ENCODE measurements at places on chromosomes 16 and 17.

DNA sequence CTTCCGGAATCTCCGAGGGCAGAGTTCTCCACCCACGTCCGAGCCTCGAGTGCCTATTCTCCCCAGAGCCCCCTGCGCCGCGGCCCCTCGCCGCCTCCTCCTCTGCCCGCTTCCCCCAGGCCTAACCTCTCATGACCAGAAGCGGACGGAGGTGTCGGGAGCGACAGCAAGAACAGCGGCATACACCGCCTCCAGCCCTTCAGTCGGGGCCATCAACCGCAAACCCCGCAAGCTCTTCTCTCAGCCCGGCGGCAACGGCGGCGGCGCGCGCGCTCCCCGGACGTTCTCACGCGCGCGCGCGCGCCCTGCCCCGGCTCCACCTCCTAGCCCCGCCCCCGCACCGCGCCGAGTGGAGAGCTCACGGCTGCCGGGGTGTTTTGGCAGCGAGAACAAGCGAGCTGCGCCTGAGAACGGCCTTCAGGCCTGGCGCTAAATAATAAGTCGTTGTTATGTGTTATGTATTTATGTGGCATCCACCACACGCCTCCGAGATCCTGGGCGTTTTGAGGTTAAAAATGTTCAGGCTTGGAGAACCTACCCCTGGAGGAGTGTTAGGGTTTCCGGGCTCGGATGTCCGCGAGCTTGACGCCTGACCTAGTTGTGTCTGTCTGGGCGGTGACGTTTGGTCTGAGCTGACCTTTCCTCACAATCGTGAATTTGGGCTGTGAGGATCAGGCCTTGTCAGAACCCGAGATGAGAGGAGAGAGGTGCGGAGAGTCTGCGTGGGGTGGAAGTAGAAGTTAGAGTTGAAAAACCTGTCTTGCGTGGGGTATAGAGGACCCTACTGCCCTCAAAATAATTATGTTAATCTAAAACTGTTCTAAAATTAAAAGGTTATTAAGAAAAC is at the start of gene RNFT1:
Gene RNFT1 (minus strand): TSS at position 259 of the 847 bp plus-strand sequence. CDS start 77 bp downstream, at position 182.
- peak; percentile 83 for DNase-seq

GRCh38 chr17:78379131-78379491 is 662 bp downstream of the PGS1 start:
- no peak for DNase-seq

- DNase-seq: no peak
These were observed 18.4 kb downstream of the MT1X start for GRCh38 chr16:56700631-56701030.

DNA sequence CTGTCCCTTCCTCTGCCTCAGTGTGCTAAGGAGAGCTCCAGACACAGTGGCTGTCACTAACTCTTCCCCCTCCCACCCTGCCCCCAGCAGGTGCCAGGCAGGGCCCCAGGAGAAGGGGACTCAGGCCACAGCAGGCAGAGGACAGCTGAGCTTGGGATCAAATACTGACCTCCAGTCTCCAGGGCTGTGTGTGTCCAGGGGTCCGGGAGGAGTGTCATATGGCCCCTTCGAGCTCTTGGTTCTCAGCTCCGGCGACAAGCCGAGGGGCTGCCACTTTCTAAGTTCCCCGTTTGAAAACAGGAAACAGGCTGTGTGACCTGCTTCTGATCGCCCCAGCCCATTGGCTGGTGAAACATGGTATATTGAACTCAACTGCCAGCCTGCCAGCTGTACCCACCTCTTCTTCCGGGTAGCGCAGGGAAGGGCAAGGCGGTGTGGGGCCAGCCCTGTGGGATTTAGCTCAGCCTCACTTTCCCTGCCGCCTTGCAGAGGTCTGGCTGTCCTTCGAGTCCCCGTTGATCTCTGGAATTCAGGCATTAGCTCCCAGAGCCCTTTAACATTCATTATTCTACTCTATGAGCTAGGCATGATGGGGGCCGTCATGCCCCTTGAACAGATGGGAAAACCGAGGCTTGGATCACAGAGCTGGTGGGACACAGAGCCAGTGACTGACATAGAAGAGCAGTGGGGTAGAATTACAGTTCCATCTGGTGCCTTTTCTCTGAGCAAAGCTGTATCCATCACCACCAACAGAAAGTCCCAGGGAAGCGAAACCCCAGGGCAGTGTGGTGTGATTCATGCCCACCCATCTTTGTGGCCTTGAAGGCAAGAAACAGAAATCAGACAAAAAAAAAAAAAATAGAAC is at the start of gene SNX20:
Gene SNX20 (minus strand): TSS at position 292 of the 865 bp plus-strand sequence. CDS start 3,786 bp downstream, outside the sequence.
- DNase-seq: peak; percentile 72

DNA sequence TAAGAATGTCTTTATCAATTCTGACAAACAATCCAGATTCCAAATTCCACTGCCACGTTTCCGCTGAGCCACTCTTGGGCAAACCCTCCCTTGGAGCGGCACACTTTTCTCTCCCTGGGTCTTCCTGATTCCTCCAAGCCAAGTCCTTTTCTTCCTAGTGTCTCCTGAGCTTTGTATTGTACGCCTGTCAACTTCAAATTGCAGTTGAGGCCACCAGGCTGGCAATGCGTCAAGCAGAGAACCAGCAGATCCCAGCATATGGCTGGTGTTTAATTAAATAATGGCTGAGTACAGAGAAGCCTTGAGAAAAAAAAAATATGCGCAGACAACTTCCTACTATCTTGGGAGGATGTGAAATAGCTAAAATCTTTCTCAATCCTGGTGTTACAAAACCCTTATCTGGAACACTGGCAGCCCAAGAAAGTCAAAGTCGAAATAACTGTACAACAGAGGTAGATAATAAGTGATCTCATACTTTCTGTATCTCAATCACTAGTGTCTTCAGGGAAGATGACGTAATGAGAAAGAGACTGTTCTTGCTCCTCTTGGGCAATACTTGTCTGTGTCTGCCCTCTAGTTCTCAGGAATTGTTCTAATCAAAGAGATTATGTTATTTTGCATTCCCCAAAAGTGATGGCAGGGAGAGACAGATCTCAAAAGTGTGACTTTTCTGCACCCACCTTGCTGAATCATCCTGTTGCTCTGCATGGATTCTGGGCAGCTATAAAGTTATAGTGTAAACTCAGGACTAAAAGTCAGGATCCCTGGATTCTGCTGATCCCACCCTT is 15.0 kb downstream of the SMIM36 start:
- no peak for DNase-seq

- no peak for DNase-seq
These were observed 2.8 kb upstream of the ALDH3A2 start for GRCh38 chr17:19645734-19646201.

DNA sequence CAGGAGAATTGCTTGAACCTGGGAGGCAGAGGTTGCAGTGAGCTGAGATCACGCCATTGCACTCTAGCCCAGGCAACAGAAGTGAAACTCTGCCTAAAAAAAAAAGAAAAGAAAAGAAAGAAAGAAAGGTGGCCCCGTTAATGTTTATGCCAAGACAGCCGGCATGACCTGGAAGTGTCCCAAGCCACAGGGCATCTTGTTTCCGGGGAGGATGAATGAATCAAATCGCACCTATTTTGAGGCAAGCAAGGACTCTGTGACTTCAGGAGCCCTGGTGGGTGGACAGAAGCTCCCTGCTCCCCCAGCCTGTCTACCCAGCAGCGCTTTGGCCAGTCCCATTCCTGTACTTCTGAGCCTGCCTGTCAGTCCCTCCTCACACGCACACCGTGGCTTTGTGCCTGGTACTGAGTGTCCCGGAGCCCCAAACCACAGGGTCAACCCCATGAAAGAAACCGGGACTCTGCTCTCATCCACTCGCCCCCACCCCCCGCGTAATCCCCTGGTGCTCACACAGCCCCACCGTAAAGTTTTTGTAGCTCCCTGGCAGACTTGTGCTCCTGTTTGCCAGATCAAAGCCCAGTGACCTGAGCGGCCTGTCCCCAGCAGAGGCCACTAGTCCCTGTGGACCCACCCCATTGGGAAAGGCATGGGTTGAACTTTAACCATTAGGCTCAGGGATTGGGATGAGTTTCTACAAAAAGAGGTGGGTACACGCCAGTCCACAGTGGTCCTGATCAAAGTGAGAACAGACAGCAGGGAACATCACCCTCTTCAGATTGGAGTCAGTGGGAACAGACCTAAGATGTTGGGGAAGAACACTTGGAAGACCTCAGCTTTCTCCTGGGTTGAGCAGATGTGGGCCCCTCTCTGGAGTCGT is 19.3 kb downstream of the CD2BP2 start:
- DNase-seq: peak; percentile 23

DNA sequence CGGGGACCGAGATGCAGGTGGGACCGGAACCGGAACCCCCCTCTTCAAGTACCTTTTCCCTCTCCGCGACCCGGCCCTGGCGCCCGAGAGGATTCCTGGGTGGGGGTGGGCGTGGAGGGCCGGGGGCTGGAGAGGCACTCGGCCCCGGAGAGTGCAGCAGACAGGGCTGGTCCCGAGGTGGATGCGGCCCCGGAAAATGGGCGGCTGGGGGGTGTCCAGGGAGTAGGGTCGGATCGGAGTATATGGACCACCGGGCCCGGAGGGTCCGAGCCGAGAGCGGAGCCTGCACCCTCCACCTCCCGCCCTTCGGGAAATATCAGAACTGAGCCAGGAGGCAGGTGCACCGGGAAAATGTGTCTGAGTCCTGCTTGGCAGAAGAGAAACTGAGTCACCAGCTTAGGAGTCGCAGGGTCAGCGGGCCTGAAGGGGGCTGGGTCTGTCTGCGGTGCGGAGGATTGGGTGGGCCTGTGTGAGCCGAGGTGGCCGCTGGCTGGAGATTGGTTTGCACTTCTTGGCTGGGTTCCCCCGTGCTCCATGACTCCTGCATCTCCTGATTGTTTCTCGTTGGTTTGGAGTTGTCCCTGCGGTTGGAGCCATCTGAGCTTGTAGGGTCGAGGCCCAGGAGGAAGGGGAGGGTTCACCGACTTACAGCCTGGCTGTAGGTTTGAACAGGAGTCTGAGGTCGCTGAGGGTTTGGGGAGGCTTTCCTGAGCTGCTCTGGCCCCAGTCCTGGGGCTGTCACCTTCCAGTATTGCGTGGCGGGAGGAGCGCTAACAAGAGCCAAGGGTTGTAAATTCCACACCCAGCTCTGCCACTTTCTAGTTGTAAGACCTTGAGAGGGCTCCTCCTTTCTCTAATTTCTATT is 518 bp downstream of the SH2B1 start:
- no peak for DNase-seq

DNA sequence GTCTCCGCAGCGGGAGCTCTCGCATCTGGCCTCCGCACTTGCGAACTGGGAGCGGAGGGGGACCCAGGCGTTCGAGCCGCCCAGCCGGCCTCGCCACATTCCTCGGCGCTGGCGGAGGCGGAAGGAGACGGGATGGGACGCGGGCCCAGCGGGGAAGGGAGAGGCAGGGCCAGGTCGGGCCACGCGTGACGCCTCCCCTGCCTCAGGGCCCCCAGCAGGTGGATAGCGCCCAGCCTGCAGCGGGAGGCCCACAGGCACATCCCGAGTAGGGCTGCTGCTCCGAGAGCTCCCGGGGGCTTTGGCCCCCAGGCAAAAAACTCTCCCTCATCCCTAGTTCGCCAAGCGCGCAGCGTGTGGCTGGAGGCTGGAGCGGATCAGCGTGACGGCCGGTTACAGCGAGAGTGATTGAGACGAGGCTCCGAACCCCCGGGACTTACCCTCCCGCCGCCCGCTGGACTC is 800 bp downstream of the PLEKHH3 start:
- DNase-seq: no peak

DNA sequence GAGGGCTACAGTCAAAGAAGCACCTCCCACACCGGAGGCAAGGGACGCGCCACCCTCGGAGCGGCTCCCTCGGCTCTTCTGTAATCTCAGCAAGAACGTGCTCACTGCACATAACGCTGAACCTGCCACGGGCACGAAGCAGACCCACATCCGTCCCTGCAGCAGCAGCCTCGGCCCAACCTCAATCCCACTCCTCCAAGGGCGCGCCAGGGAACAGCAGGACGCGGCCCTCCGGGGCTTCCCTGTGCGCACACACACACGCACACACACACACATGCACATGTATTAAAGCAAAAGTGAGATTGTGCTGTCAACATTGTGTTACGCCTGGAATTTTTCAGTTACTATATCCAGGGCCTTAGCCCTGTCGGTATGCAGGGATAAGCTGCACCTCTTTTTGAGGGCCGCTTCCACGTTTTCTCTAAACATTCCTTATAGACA is 54.0 kb downstream of the TBC1D16 start:
- DNase-seq: no peak

DNA sequence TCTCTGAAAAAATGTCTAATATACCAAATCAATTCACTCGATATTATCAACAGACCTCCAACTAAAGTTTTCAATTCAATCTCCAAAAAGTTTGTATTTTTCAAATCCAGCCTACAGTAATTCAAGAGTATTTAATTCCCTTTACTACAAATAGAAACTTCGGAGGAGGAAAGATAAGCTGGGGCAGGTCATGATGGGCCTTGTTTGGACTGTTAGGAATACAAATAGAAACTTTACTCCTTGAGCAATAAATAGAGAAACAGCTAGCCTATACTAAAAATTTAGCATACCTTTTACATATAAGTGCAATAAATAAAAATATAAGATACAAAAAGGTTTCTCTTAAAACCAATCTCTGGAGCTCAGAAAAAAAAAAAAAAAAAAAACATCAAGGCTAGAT is 98.2 kb downstream of the NCOR1 start:
- DNase-seq: no peak

DNA sequence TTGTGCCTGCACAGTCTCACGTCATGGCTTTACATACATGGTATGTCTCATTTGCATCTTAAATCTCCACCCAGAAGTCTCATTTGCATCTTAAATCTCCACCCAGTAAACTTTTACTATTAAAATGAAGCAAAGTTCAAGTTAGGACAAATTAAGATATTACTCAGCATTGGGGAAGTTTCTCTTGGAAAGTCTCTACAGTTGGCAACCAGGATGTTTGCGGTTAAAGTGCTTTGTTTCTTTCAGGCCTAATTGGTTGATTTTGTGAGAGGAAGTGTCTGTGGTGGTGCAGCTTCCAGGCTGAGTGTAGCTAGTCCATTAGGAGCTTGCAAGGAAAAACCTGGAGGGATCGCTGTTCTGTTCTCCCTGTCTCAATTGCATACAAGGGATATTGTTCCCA is 1373.3 kb upstream of the GOT2 start:
- no peak for DNase-seq

DNA sequence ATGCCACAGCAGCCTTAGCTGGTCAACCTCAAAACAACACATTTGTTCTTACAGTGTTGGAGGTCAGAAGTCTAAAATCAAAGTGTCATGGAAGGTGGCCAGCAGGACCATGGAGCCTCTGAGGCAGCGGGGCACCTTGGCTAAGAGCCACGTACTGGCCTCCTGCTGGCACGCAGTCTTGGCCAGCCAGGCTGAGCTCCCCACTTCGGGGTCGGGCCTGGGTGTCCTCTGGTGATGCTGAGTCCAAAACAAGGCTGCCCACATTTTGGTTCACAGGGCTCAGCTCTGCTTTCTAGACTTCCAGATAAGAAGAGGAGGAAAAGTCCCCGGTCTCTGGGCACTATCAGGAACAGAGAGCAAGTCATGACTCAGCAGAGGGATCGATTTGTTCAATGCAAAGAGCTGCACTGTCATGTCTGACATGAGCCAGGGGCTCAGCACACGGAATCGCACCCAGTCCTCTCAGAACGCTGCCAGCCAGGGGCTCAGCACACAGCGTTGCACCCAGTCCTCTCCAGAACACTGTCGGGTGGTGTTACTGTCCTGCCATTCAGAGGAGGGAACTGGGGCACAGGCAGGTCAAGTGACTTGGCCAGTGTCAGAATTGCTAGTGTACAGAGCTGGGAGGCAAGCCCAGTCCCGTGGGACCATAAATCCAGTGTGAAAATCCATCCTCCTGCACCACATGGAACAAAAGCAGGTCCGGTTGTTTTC is 2.5 kb downstream of the LGALS9 start:
- DNase-seq: no peak

- DNase-seq: no peak
These were observed 36.8 kb upstream of the BCAR1 start for GRCh38 chr16:75288181-75288580.

- DNase-seq: no peak
These were observed 211.7 kb downstream of the C16orf78 start for GRCh38 chr16:49585143-49585832.

GRCh38 chr16:7584561-7584960 is 251.9 kb downstream of the RBFOX1 start:
- no peak for DNase-seq
